AG04450 (cell line): ENCODE measurements at places on chromosomes 13 and 19. TPM values are rescaled to one million over a fixed set of nuclear protein-coding genes. Genes with fewer than 3 reads are reported as not detected.

Gene TGFBR3L
- 0.88 TPM in 1 of 2 replicates, not detected in the other for polyA plus RNA-seq

Gene SELENOV
- polyA plus RNA-seq = not detected in 2 replicates

Gene ZNF146
- polyA plus RNA-seq = 82.2 and 107 TPM in 2 replicates

Gene CBY2
- polyA plus RNA-seq = not detected in 2 replicates

Gene AMER2
- not detected in 2 replicates for polyA plus RNA-seq

Gene KLK11
- polyA plus RNA-seq = not detected in 2 replicates

Gene GPX4
- polyA plus RNA-seq = 627 and 865 TPM in 2 replicates

Gene NXNL1
- polyA plus RNA-seq = not detected in 2 replicates

Gene ZNF567
- polyA plus RNA-seq = 5.5 and 8.5 TPM in 2 replicates

Gene MBD3L3
- not detected in 2 replicates for polyA plus RNA-seq

Gene MISP
- polyA plus RNA-seq = 0.07 and 0.09 TPM in 2 replicates

Gene GPR18
- polyA plus RNA-seq = not detected in 2 replicates

Gene FARSA
- 13.5 and 23.0 TPM in 2 replicates for polyA plus RNA-seq

Gene JSRP1
- polyA plus RNA-seq = not detected in 2 replicates

Gene KLC3
- not detected in 2 replicates for polyA plus RNA-seq

Gene RPS16
- 1,488 and 2,094 TPM in 2 replicates for polyA plus RNA-seq

Gene RCBTB1
- polyA plus RNA-seq = 22.5 and 28.5 TPM in 2 replicates

Gene CCDC70
- polyA plus RNA-seq = not detected in 2 replicates

Gene TSSK6
- 1.0 and 1.7 TPM in 2 replicates for polyA plus RNA-seq

Gene KLK4
- polyA plus RNA-seq = not detected in 2 replicates

Gene ZNF331
- polyA plus RNA-seq = 4.2 and 4.4 TPM in 2 replicates

Gene OXGR1
- polyA plus RNA-seq = not detected in 2 replicates

Gene GGN
- 0.15 and 0.27 TPM in 2 replicates for polyA plus RNA-seq

Gene PLEKHA4
- polyA plus RNA-seq = 7.1 and 11.9 TPM in 2 replicates

Gene S1PR4
- polyA plus RNA-seq = not detected in 2 replicates

Gene EID2
- 11.3 and 11.5 TPM in 2 replicates for polyA plus RNA-seq

Gene DGKH
- polyA plus RNA-seq = 3.3 and 4.3 TPM in 2 replicates

Gene ANKLE1
- 0.33 and 0.36 TPM in 2 replicates for polyA plus RNA-seq

Gene ZNF677
- polyA plus RNA-seq = 24.3 and 32.6 TPM in 2 replicates

Gene SIGLECL1
- not detected in 2 replicates for polyA plus RNA-seq

Gene CELF5
- not detected in 2 replicates for polyA plus RNA-seq

Gene FFAR1
- polyA plus RNA-seq = not detected in 2 replicates

Gene KBTBD6
- 7.2 and 8.3 TPM in 2 replicates for polyA plus RNA-seq

Gene ZNF776
- 9.7 and 10.5 TPM in 2 replicates for polyA plus RNA-seq

Gene CCL25
- polyA plus RNA-seq = not detected in 2 replicates

Gene OVOL3
- not detected in 2 replicates for polyA plus RNA-seq

Gene KLK8
- not detected in 2 replicates for polyA plus RNA-seq

Gene CYP2A6
- polyA plus RNA-seq = not detected in 2 replicates

Gene ZNF69
- polyA plus RNA-seq = 4.5 and 5.5 TPM in 2 replicates

Gene NCR1
- not detected in 2 replicates for polyA plus RNA-seq

Gene MAG
- not detected in 2 replicates for polyA plus RNA-seq

Gene CYP2F1
- not detected in 2 replicates for polyA plus RNA-seq

Gene TRIM13
- polyA plus RNA-seq = 25.4 and 33.3 TPM in 2 replicates

Gene HIF3A
- polyA plus RNA-seq = 0.21 and 0.47 TPM in 2 replicates

Gene ONECUT3
- not detected in 2 replicates for polyA plus RNA-seq

Gene GPR183
- polyA plus RNA-seq = 0.06 TPM in 1 of 2 replicates, not detected in the other

Gene MEF2B
- polyA plus RNA-seq = 0.38 and 0.74 TPM in 2 replicates

Gene HSH2D
- not detected in 2 replicates for polyA plus RNA-seq

Gene ZNF491
- 2.1 and 2.2 TPM in 2 replicates for polyA plus RNA-seq

Gene LILRA2
- polyA plus RNA-seq = not detected in 2 replicates

Gene PINLYP
- polyA plus RNA-seq = 1.8 and 2.7 TPM in 2 replicates

Gene RFPL4AL1
- not detected in 2 replicates for polyA plus RNA-seq

Gene PAN3
- 15.3 and 17.8 TPM in 2 replicates for polyA plus RNA-seq

Gene ERICH6B
- polyA plus RNA-seq = not detected in 2 replicates

Gene FAM83E
- polyA plus RNA-seq = not detected in 2 replicates

Gene CEACAM8
- polyA plus RNA-seq = not detected in 2 replicates

Gene C19orf81
- polyA plus RNA-seq = not detected in 2 replicates

Gene ZNF723
- polyA plus RNA-seq = not detected in 2 replicates

Gene NKG7
- polyA plus RNA-seq = not detected in 2 replicates
